WERI-Rb-1 (cell line): ENCODE measurements at places on chromosomes 7 and 10.
A peak's percentile ranks its signal among the peaks of the same experiment; 100 is the strongest.

- DNase-seq, result no peak
Observed at GRCh38 chr7:136247211-136247610, 270.1 kb upstream of the MTPN start.

GRCh38 chr7:74376256-74377036 is 77.3 kb upstream of the GTF2IRD1 start:
- no peak for DNase-seq

- DNase-seq, result no peak
Observed at GRCh38 chr7:15580604-15581351, 19.0 kb upstream of the AGMO start.

- no peak for DNase-seq
Observed at GRCh38 chr10:128468462-128468861, 342.2 kb upstream of the MKI67 start.

DNA sequence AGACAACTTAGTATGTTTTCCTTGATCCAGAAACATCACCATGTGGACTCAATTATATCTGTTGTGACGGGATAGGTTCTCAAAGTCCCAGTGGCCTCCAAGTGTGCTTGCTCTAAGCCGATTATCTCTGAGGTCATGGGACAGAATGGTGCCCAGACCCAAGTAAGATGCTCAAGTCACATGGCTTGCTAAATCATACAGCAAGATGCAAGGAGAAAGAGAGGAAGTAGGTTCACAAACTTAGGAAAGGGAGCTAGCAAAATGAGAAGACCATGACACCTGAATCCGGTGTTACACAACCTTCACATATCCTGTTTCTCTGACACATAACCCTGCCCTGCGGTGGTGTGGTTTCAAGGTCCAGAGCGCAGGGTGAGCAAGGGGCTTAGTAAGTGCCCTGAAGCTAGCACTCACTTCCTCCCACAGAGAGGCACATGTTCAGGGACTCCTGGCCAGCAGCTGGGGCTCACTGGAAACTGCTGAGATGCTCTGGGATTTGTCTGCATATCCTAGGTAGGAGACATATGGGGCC is 590.9 kb upstream of the ANKRD30A start:
- DNase-seq, result peak; percentile 9

DNA sequence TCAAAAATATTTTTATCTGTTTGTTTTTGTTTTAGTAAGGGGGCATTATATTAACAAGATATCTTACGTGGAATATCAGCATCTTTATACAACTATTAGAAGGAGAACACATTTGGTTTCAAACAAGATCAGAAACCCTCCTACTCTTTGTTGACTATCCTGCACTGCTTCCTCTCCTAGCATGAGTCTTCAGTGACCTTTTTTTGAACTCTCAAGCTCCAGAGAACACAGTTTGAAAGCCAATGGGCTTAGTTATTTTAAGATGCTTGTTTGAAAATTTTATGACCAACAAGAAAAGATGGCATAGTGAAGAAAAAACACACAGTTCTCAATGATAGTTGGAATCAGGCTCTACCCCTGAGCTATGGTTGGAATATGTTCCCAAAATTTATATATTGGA is 37.2 kb upstream of the RTKN2 start:
- DNase-seq, result no peak

DNA sequence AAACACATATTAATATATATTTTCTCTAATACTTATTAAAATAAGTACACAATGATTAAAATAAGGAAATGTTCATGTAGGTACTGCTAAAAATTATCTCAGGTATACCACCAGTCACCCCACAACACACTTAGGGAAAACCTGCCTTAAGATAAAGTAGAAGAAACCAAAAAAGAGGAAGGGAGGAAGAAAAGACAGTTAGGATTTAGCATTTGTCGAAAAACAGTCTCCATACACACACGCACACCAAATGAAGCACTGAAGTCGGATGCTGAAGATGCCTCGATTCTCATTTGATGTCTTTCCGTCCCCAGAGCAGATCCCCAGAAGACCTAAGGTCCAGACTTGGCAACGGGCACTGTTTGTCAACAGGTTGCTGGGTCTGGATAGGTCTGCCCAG is 30.0 kb upstream of the ARID5B start:
- DNase-seq, result no peak

GRCh38 chr7:139505563-139505962 is 17.9 kb upstream of the CLEC2L start:
- peak; percentile 66 for DNase-seq

DNA sequence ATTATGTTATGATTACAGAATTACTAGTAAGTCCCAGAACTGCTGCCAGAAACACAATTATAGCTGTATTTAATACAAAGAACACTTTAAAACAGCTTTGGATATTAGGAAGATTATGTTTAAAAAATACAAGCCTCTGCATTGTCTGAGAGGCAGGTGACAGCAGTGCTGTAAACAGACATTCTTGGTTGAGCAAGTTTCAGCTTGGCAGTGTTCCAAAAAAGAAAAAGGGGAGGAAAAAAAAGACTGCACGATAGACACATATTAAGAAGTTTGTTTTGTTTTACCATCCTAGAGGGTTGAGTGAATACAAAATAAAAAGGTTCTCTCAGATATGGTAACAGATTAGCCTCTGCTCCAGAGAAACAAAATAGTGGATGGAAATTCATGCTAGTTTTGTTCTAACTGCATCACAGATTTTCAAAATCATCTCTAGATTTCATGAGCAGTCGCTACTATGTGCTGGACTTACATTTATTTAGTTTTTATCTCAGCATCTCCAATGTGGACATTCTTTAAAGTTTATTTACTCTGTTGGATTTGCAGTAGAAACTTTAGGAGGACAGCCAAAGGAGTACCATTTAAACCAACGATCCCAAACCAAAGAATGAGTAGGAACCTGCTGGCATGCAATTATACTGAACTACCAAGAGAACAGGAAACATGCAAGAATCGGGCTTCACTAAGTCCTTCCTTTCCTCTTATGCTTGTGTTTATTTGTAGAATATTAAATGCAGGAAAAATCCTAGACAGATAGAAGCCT is 9.0 kb downstream of the FAM204A start:
- no peak for DNase-seq

- DNase-seq, result no peak
Observed at GRCh38 chr7:142030294-142030693, 34.6 kb downstream of the MGAM start.

GRCh38 chr10:122304054-122304579 is 33.0 kb downstream of the BTBD16 start:
- no peak for DNase-seq

- DNase-seq, result no peak
Observed at GRCh38 chr10:124886195-124886594, 55.7 kb upstream of the ZRANB1 start.

GRCh38 chr10:79056736-79057391 is 11.9 kb upstream of the ZMIZ1 start:
- peak; percentile 36 for DNase-seq

DNA sequence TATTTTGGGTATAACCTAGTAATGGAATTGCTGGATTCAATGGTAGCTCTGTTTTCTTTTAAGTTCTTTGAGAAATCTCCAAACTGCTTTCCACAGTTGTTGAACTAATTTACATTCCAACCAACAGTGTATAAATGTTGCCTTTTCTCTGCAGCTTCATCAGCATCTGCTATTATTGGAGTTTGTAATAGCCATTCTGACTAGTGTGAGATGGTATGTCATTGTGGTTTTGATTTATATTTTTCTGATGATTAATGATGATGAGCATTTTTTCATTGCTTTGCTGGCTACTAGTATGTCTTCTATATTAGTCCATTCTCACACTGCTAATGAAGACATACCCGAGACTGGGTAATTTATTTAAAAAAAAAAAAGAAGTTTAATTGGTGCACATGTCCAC is 248.6 kb upstream of the MAGI2 start:
- no peak for DNase-seq

DNA sequence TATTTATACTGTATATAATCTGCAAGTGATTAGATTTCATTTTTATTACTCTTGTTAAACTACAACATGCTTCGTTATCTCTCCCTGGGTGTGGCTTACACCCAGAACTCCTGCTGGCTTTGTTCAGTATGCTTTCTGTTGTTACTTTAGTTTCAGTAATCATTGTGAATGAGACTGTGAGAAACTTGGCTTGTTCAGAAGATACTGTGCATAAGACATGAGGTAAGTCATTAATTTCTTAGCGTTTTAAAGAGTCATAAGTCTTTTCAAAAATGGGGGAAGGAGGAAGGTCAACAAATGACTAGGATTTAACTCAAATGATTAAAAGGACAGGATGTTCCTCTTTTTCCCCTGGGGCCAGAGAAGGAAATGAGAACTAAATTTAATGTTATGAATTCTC is 11.6 kb upstream of the ADD3 start:
- no peak for DNase-seq

GRCh38 chr7:27109466-27110185 is 7.1 kb upstream of the HOXA2 start:
- no peak for DNase-seq

DNA sequence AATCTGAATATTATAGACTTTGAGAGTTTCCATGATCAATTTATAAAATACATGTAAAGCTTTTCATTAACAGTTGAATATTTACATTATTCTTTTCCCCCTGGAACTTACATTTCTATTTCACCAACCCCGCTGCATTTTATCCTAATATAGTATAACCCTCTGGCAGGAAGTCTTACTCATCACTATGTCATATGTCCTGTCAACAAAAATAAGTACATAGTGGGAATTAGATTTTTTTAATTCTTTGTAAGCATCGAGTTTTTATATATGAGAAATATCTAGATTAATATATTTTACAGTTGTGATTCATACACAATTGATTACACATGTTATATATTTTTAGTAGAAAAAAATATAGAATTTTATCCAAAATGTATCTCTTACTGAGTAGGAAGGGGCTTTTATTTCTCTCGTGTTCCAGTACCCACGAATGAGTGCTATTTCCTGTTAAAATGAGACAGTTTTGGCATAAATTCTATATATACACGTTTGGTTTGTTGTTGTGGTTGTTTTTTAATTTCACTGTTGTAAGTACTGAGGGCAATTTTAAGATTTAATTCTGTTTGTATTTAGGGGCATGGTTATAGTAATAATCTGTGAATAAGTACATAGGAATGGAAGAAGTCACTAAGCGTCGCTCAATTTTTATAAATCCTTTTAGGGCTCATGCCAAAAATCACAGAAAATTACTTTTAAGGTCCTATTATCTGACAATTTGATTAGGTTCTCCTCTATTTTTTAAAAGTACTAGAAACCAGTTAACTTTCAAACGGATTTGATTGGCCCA is 87.1 kb downstream of the HECW1 start:
- DNase-seq, result no peak

DNA sequence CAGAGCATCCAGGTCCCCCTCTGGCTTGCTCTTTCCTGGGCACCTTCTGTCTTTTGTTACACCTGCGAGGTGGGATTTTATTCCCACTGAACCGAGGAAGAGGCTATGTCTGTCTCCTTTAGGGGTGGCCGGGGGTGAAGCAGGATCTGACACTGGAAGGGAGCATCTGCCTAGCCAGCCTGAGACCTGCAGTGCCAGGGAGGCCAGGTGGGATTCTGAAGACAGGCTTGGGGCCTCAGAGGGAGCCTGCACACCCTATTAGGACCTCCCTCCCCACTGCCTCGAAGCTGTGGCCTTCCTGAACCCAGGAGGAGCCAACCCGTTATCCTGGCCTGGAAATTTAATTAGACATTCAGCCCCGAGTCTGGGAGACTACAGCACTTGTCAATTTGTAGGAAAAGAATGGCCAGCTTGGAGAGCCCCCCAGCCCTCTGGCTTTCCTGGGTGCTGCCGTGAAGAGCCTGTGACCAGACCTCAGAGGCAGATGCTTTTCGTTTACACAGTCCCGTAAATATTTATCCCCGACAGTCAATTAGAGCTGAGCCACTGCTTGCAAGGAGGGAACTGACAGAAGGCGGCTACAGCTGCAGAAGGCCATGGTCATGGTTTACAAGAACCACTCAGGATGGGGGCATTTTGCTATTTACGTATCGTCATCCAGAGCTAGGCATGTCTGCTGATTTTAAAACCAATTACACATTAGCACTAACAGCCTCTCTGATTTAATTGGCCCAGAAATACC is 19.7 kb downstream of the CHAT start:
- DNase-seq, result no peak

DNA sequence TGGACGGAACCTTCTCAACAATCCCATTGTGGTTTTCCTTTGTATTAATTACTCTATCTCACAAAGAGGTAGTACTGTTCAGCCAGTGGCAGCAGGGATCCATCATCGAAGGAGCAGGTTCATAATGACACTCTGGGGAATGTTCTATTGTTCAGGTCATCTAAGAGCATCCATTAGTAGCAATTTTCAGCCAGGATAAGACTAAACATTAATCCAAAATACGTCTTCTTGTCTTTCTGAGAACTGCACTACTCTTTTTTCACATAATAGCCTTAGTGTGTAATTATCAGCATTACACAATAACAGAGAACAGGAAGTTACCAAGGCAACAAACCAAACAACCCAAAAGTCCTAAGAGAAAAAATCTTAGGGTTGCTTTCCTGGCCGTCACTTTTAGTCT is 259.5 kb upstream of the VWC2 start:
- DNase-seq, result no peak

GRCh38 chr7:141512597-141512996 is 38.6 kb upstream of the AGK start:
- DNase-seq, result no peak

GRCh38 chr7:119413314-119413805 is 859.6 kb upstream of the KCND2 start:
- no peak for DNase-seq

GRCh38 chr10:103685880-103686669 is 169.3 kb downstream of the SH3PXD2A start:
- peak; percentile 69 for DNase-seq

GRCh38 chr10:78752221-78752620 is 316.5 kb upstream of the ZMIZ1 start:
- DNase-seq, result no peak

GRCh38 chr7:153835103-153835502 is 217.1 kb upstream of the DPP6 start:
- DNase-seq, result no peak

GRCh38 chr7:37546677-37547076 is 98.0 kb upstream of the ELMO1 start:
- no peak for DNase-seq

DNA sequence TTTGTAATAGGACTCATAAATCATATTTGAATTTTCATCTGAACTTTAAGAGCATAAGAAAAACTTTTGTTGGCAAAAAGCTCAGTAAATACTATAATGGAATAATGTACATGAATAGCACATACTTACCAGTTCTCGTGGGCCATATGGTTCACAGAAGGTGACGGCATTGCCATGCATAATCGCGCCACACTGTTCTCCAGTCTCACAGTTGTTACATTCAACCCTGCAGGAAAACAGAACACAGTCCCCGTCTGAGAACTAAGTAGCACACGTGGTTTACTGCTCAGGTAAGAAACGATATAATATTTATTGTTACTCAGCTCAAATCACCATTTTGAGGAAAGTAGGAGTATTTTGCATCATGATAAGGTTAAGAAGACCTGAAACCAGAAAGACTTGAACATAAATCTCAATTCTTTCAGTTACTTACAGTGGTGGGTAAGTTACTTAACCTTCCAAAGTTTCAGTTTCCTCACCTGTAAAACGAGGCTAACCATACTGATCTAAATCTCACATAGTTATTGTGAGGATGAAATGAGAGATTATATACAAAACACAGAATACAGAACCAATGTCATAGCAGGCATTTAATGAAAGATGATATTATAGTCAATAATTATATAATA is 261.4 kb downstream of the RELN start:
- DNase-seq, result no peak
